NCI-H1694 (cell line): ENCODE measurements at places on chromosomes 2 and 18.
A peak's percentile ranks its signal among the peaks of the same experiment; 100 is the strongest.

DNA sequence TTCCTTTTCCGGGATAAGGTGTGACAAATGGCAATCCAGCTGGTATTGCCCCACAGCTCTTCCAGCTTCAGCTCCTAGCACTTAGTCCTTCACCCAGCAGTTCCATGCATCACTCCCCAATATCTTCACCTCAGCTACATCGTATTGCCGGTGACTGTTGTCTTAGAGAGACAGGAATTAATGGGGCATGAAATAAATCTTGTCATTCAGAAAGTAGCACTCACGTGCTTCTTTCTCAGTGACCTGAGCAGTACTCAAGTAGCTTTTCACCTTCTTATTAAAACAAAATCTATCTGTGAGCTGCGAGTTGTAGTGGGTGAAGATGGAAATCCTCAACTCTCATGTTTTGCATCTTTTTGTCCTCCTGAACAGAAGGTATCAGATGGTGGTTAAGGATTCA, 72.8 kb downstream of the PTH2R start:
- DNase-seq: no peak

- DNase-seq: no peak
Observed at GRCh38 chr18:70181015-70181414, 24.5 kb downstream of the RTTN start.

- DNase-seq: no peak
Observed at GRCh38 chr18:58466636-58467205, 162.2 kb downstream of the ALPK2 start.

- no peak for DNase-seq
Observed at GRCh38 chr18:41969881-41970280, 14.8 kb downstream of the PIK3C3 start.

DNA sequence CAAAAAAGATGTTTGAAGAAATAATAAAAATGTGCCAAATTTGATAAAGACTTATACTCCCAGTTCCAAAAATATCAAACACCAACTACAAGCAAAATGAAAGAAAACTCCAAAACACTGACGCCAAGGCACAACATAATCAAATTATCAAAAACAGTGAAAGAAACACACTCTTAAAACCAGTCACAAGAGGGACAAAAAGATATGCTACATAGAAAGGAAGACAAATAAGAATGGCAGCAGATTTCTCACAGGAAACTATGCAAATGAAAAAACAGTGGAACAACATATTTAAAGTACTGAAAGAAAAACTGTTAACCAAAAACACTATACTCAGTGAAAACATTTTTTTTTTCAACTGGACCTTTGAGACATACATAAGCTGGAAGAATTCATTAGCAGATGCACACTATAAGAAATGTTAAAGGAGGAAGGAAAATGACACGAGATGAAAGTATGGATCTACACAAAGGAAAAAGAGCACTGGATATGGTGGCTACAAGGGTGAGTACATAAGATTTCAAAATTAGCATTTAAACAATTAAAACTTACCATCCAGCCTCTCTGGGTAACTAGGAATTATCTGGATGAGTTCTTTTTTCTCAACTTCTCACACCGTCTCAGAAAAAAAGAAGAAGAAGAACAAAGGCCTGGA, 94.0 kb upstream of the ACVR1C start:
- DNase-seq: no peak

- DNase-seq: no peak
Observed at GRCh38 chr2:208096080-208096479, 28.2 kb downstream of the CRYGD start.

GRCh38 chr2:99259465-99259864, 4.0 kb upstream of the LYG2 start:
- DNase-seq: no peak

GRCh38 chr18:50870138-50870845, 8.6 kb upstream of the ME2 start:
- DNase-seq: no peak

DNA sequence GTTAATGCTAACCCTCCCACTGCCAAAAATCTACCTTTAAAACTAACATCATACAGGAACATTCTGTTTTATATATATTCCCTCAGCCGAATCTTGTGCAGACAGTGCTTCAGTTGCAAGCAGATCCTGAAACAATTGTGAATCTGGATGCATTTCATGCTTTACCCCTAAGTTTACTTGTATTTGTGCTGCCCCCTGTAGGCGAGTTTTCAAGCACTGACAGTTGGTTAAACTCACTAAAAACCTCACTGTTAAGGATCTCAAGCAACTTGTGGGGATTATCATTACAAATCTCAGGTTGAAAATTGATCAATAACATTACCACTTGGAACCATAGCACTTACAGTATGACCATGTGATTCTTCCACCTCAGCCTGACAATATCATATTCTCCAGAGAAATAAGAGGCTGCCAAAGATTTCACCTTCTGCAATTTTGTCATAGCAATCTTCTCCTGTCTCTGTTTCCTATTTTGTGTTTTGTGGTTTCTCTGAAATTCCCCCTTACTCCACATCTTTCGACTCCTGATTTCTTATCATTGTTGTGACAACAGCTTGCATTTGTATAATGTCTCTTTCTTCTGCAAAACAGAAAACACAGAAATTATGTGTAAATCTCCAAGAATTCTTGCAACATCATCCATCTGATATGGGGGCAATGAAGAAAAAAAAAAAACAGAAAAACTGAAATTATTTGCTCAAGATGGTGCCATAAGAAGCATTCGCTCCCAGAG, 354.6 kb upstream of the SETBP1 start:
- DNase-seq: peak; percentile 48

DNA sequence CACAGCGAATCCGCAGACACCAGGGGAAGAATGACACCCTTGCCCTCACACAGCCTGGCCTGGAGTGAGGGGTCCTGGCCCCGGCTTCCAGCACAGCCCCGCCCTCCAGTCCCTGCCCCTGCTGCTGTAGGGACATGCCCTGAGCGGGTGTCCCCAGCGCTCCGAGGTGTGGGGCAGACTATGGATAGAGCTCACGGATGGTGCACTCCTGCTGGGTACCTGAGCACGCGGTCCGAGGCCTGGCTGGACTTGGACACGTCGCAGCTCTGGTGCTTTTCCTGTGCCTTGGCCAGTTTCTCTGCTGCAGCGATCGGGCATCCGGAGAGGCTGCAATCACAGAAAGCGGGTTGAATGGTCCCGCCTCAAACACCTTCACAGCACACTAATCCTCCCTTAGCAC, 165.7 kb upstream of the PXDN start:
- no peak for DNase-seq

- DNase-seq: no peak
Observed at GRCh38 chr2:230961091-230961491, 34.8 kb upstream of the SPATA3 start.

DNA sequence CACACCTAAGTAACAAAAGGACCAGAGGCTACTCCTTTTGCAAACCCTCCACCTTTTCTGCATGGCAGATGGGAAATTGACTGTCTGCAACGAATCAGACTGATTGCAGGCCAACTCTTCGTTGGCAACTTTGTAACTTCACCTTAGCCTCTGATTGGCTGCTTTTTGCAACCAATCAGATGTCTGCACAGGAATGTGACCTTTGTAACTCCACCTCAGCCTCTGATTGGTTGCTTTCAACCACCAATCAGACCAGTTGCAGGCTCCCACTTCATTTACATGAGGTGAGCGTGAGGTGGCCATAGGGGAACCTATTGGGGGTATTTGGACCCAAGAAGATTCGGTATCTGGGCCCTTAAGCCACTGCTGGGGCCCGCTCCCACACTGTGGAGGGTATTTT, 209.0 kb downstream of the EN1 start:
- DNase-seq: no peak

GRCh38 chr2:3460831-3461800, 58.2 kb downstream of the ADI1 start:
- peak; percentile 35 for DNase-seq

DNA sequence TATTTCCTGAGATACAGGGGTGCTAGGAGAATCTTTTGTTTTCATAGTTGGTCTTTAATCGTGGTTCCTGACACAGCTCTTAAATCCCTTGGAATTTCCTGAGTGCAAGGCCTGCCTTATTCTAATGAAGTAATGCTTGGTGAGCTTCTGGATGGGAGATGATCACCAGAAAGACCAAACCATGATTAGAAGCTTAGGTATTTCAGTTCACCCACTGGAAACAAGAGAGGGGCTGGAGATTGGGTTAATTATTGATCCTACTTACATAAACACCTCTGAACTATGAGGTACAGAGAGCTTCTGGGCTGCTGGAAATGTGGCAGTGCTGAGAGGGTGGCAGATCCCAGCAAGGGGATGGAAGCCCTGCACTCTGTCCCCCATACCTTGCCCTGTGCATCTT, 406.8 kb downstream of the THSD7B start:
- no peak for DNase-seq

- DNase-seq: no peak
Observed at GRCh38 chr2:97998431-97999005, 2.8 kb upstream of the TMEM131 start.

GRCh38 chr2:118274841-118275510, 186.7 kb downstream of the INSIG2 start:
- no peak for DNase-seq

DNA sequence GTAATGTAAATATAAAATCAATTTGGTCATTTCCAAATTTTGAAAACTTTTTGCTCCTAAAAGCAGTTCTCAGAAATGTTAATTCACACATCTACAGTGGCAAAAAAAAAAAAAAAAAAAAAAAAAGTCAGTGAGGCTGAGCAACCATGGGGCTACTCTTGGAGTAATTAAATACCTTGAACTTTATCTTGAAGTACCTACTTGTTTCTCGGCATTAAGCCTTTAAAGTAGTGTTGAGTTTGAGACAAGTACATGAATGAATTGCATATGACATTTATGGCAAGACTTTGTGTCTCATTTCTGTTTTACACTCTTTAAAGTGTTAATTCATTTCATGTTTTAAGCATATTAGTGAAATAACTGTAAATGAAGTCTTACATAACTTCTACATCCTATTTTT, 613.3 kb downstream of the XIRP2 start:
- DNase-seq: no peak

DNA sequence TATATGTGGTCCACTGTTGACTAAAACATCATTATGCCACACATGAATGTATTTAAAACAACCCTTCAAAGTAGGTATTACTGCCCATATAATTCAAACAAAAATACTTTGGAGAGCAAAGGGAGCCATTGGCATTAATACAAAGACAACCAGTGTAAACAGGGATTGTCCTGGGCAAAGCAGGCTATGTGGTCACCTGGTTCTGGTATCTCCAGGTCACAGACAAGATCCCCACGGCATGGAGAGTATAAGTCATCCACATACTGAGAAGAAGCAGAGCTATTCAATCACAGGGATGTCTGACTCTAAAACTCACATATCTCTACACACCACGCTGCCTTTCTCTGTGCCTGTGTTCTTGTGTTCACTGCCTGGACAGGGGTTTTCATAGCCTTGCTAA, 81.4 kb upstream of the BZW1 start:
- no peak for DNase-seq

DNA sequence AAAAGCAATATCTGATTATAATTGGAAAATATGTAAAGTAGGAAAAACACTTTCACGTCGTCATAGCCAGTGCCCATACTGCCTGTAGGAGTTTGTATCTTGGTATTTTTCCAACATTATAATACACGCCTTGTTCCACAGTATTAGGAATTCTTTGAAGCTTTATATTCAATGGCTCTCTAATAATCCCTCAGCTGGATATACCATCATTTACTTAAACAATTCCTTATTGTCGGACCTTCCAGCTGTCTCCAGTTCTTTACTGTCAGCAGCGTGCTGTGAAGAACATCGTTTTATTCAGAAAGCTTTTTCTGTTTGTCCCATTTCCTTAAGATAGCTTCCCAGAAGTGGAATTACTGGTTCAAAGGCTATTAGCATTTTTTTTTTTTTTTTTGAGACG, 31.7 kb downstream of the ATP6V1C2 start:
- DNase-seq: no peak

- no peak for DNase-seq
Observed at GRCh38 chr2:85131116-85131515, 2.1 kb upstream of the TCF7L1 start.

GRCh38 chr2:43766006-43766405, 7.8 kb upstream of the DYNC2LI1 start:
- no peak for DNase-seq

- DNase-seq: no peak
Observed at GRCh38 chr2:105546628-105546974, 147.8 kb upstream of the FHL2 start.

DNA sequence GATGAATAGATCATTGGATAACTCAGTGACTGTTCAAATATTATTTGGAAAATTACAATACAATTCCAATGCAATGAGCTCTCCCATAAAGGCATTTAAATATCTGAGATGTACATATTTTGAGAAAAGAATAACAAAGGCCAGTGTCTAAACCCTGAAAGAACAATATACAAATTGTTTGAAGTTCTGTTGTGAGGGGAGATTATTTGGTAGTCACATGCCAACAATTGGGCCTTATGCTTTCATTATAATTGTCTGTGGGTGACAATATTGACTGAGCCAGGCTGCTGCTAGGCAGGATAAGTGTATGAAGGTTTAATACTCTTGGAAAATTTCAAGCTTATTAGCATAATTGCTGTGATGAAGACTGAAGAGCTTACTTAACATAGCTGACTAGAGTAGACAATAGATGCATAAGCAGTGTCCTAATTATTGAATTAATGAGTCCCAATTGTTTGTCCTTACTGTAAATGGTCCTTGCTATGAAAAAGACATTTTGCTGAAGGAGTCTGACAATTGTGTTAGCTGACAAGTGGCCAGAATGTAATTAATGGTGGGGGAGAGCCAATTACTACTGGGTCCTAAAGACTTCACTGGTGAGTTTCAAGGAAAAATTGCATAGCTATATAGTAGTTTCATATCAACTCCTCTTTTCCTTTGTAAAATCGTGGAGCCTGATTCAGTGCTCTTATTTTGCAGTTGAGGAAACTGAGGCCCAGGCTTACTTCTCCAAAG, 5.0 kb upstream of the SMAD2 start:
- no peak for DNase-seq

DNA sequence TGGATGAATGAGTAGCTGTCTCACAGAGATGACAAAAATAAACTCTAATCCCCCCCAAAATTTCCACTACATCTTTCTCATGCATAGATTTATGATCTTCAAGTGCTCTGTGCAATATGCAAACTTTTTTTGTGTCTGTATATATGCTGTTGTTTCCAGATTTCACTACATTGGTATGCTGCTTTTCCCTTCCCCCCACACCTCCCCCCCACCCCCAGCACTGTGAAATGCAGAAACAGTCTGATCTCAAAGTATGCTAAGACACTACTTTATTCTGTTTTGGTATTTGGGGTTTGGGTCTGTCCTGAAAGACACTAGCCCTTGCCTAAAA, 524 bp upstream of the KLHL14 start:
- no peak for DNase-seq

DNA sequence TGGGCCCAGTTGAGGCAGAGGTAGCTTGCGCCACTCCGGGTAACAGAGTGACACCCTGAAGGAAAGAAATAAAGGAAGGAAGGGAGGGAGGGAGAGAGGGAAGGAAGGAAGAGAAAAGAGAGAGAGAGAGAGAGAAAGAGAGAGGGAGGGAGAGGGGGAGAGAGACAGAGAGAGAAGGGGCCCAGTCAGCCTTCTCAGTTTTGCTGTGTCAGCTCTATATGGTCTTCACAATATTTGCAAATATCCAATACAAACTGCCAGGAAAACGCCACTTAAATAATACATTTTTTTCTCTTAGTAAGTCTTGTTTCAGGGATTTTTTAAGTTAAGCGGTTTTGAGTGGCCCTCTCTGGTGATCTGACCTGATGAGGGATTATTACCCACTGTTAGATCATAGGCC, 5.6 kb upstream of the CHMP1B start:
- no peak for DNase-seq

- DNase-seq: no peak
Observed at GRCh38 chr2:161044095-161044865, 115.9 kb upstream of the TANK start.

GRCh38 chr2:25977768-25978167, 4.5 kb downstream of the KIF3C start:
- DNase-seq: no peak

- no peak for DNase-seq
Observed at GRCh38 chr18:78636260-78636659, 343.4 kb upstream of the SALL3 start.
